Forelimb muscle (tissue), 1 donor: ENCODE measurements at places on chromosomes 13 and 19.

GRCh38 chr19:17145546-17146497 is 69.3 kb upstream of the USE1 start:
- DNase-seq = no peak

GRCh38 chr19:12721656-12722565 is 1.8 kb downstream of the TNPO2 start:
- no peak for DNase-seq

- no peak for DNase-seq
These were observed 2700.2 kb downstream of the PCDH9 start for GRCh38 chr13:64529874-64530485.

DNA sequence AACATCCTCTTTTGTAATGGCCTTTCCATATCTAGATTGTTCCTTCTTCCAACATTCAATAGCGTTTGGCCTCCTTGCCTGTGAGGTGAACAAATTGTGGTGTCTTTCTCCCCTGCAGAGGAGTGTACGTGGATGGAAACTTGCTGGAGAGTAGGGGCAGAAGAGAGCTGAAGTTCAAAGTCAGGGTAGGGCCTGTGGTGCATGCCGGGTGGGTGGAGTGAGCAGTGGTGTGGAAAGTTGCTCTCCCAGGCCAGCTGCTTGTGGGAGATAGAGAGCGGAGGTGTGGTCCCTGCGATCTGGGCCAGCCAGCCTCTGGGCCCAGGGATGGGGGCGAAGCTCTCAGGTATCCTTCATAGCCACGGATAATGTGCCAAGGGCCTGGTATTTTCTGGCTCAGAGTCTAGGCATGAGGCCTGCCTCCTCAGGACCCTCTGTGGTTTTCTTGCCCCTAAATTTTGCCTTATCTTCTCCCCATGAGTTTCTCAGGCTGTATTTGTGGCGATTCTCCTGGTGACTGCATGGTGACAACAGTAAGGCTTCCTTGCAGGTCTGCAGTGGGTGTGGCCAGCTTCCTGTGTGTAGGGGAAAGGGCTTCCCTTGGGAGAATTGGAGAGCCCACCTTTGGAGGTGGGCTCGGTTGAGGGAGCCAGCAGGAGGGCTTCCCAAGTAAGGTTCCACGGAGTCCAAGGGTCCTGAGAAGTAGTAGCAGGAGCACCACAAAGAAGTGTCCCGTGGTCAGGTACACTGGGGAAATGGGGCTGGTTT is 6.7 kb downstream of the RGCC start:
- no peak for DNase-seq

DNA sequence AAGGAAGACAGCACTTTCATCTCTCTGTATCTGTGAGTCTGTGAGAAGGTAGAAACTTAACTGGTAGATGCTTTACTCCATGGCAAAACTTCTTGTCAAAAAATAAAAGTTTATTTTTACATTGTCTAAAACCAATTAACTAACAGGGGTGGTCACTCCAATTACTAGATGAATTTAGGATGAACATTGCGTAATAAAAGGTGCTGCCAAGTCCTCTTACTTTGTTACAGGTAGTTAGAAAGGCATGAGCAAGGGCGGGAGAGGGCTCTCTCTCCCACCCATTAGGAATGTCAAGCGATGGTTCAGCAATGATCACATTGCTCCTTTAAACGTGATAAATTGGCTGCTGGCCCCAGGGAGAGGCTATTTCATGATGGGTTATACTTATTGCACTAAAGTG is 512.3 kb downstream of the SLITRK5 start:
- no peak for DNase-seq
